Upper lobe of right lung (tissue), 1 donor: ENCODE measurements at places on chromosomes 1 and 21.

- DNase-seq: peak; percentile 80
These were observed at the start of gene MX2 for GRCh38 chr21:41361786-41362604. TSS of gene MX2 (plus strand) at chr21:41362027. CDS start at chr21:41376907, 14,880 bp downstream.

DNA sequence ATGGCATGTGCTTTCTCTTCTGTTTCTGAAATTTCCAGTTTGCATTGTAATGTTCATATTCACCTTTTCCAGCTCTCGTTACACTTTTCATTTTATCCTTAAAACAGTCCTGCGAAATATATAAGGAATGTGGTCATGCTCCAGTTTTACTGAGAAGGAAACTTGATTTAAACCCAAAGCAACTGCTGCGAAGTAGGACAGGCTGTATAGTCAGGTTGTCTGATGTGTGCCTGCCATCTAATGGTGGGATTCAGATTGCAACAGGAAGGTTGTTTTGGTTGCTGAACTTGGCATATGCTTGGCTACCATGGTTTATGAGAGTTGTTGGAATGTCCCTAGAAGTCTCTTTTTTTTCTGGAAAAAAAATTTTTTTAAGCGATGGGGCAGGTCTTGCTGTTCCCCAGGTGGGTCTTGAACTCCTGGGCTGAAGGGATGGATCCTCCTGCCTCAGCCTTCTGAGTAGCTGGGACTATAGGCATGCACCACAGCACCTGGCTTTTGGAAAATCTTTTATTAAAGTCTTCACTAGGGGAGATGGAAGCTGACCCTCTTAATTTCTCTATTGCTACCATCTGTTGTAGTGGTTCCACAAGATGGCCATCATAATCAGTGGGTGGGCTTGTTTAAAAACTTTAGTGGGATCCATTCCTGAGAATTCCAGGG is 86.9 kb downstream of the UCK2 start:
- DNase-seq: no peak

GRCh38 chr1:30336550-30337323 is 386.6 kb downstream of the MATN1 start:
- no peak for DNase-seq

- DNase-seq: no peak
These were observed 223.9 kb downstream of the S1PR1 start for GRCh38 chr1:101460739-101461138.

GRCh38 chr21:41124641-41125201 is 43.2 kb upstream of the BACE2 start:
- DNase-seq: no peak
